NCI-H1048 (cell line): ENCODE measurements at places on chromosomes 12 and 14.

DNA sequence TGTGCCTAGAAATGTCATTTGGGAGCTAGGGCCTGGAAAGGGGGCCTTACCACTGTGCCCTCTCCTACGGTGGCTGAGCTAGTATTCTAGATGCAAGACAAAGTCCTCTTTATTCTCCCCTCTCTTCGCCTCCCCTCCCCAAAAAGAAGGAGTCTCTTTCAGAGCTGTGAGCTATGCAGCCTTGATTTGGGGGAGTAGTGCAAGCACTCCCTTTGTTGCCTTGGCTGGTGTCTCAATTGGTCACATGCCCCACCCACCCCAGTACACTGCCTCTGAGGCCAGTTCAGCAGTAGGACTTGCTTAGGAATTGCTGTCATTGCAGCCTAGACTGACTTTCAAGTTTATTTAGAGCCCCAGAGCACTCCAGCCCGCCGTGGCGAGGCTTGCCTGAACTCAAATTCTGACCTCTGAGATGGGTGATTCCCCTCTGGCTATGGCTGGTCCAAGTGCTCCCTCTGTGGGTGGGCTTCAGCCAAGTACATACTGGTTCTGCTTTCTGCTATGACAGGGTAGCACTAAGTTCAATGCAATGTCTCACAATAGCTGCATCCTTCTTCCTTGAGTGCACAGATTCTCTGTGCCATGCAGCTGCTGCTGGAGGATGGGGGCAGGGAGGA is 37.0 kb upstream of the FBXO33 start:
- DNase-seq, result no peak

GRCh38 chr14:84998216-84998615 is 531.7 kb upstream of the FLRT2 start:
- no peak for DNase-seq

GRCh38 chr12:3233797-3234196 is 156.6 kb downstream of the TSPAN9 start:
- no peak for DNase-seq

DNA sequence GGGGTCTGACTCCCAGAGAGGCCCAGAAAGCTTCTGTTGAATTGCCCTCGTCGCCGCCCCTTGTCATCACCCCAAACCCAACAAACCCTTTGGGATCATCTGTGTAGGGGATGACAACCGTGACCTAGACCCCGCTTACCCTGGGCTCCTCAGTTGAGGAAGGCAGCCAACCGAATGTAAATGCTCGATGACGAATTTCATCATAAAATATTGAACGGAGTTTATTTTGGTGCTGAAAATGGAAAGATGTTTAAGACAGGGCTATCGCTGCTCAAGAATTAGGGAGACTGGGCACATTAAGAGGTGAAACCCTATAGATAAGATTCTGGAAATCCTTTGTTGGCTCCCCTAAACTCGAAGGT is 512 bp downstream of the ACTR10 start:
- no peak for DNase-seq

GRCh38 chr12:1875608-1876007 is 42.8 kb downstream of the CACNA2D4 start:
- no peak for DNase-seq

DNA sequence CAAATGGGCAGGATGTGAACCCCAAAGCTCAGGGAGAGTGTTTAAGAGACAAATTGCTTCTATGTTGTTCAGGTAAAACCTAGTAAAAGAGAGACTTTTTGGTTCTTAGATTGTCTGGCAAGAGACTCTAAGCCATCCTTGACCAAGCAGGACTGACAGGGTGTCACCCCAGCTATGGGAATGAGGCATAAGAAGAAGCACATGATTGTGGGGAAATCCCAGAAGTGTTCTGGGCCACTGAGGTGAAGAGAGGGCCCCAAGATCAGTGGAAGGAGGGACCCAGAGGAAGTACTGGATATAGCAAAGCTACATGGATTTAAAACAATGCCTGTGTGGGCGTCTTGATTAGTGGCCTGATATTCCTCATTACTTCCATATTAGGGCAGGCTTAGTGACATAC is 99.0 kb downstream of the SAMD4A start:
- no peak for DNase-seq

GRCh38 chr12:57902478-57902969 is 38.8 kb upstream of the ATP23 start:
- DNase-seq, result no peak

DNA sequence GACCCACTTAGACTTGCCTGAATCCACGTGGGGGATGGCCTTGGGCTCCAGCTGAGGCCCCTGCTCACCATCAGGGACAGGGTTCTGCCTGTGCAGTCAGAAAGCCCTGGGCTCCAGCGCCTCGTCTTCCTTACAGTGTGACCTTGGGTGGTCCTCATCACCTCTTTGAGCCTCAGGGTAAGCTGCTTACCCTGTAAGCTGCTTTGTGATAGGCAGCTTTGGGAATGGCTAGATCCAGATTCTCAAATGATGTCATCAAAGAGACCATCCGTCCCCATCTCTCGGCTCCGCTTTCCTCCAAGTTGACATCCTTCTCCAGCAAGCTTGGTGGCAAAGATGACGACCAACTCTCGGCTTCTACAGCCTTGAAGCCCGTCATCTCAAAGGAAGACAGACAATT is 127.0 kb downstream of the ADCK1 start:
- no peak for DNase-seq

GRCh38 chr14:71070169-71070568 is 162.9 kb downstream of the PCNX1 start:
- no peak for DNase-seq

DNA sequence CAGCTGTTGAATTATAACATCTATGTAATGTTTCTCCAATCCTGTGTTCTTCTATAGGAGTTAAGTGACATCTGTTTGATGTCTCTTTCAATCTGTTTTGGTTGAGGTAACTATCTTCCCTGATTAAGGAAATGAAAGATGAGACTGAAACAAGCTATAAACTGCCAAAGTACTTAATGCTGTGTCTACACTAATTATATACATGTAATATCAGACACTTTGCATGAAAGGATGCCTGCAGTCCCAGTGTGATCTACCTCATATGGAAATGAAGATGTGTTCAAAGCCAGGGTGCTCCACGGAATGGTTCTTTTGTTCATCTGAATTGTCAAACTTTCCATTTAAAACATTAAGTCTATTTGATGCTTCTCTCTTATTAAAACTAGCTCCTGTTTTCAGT is 958.3 kb downstream of the GALC start:
- DNase-seq, result no peak

- no peak for DNase-seq
These were observed 3.0 kb downstream of the B4GALNT1 start for GRCh38 chr12:57629897-57630471.

DNA sequence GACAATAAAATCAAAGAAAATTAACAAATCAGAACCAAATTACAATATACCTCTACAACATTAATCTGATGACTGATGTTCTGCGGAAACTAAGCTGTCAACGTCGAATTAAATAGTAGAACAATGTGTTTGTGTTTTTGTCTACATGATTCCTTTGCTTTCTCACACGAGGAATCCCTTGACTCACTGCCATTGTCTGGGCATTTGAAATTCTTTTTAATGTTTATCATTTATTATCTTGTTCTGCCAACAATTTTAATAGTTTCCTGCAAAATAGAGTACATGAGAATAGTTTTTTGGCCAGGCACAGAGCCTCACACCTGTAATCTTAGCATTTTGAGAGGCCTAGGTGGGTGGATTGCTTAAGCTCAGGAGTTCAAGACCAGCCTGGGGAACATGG is 76.6 kb upstream of the KRAS start:
- DNase-seq, result no peak

DNA sequence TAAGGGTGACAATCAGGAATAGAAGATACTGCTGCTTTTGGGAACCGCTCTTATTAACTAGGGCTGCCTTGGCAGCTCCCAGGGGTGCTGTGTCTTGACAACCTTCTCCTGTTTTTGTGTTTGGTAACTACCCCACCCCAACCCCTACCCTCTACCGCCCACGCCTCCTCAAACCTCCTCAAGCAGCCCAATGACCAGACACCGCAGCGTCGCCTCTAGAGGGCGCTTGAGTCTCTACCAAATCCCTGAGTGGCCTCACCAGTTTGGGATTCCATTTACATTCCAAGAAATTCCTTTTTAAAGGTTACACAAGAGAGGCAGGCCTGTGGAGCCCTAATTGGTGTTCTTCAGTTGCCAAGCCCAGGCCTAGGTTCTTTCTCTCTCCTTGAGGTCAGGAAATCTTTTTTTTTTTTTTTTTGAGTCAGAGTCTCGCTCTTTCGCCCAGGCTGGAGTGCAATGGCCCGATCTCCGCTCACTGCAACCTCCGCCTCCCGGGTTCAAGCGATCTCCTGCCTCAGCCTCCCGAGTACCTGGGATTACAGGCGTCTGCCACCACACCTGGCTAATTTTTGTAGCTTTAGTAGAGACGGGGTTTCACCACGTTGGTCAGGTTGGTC is 72.4 kb upstream of the USP44 start:
- DNase-seq, result no peak

- no peak for DNase-seq
These were observed 35.3 kb downstream of the NUBPL start for GRCh38 chr14:31596342-31597095.

GRCh38 chr12:85509081-85509856 is 229.2 kb downstream of the ALX1 start:
- no peak for DNase-seq

GRCh38 chr14:22991852-22992251 is 9.5 kb upstream of the AJUBA start:
- no peak for DNase-seq

GRCh38 chr14:88590173-88590572 is 27.3 kb downstream of the ZC3H14 start:
- DNase-seq, result no peak

- no peak for DNase-seq
These were observed 105.9 kb downstream of the SINHCAF start for GRCh38 chr12:31220061-31220460.

DNA sequence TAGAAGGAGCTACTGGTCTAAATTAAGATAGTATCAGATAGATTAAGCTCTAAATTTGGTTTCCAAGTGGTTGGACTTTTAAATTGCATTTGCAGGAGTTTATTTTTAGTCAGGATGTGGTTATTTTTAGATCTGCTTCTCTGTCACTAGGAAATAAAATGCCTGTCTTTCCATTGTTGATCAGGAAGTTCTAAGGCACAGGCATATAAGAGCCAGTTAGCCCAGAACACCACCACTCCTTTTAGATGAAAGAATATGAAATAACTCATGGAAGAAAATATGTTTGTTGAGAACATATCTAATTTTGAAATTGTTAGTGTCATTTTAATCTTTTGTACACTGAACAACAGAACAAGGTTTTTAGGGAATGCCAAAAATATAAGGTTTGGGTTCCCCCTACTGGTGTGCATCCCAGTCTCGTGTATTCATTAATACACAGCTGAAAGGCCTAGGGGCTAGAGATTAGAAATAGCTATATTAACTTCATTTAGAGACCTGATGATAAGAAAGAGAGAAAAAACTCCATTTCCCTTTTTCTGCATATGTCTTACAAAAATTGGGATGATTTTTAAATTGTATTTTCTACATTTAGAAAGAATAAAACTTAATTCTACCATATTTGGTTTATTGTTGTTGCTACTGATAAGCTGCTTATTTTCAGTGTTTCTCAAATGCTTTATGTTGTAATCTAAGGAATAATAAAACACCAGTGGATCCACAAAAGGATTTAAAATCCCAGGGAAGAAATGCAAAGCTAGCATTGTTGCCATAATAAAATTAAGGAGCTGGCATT is 67.2 kb downstream of the RIC8B start:
- no peak for DNase-seq

GRCh38 chr12:34204830-34205285 is 182.6 kb downstream of the ALG10 start:
- no peak for DNase-seq

DNA sequence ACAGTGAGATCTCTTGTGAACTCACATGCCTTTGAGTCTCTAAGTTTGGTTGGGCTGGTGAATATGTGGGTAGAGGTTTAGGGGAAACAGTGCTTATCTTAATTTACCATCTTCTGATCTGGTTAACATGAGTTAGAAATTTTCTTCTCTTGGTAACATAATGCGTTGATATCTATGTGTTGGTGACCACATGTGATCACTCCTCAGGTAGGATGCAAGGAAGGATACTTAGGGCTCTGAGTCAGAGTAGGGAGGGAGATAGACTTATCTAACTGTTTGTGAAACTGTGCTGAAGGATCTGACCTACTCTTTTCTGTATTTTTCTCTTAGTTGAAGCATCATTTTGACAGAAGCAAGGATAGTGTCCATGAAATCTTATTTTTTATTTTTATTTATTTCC is 23.1 kb downstream of the FAM234B start:
- no peak for DNase-seq
